ENCODE measurements at places on chromosomes 2 and 18.

DNA sequence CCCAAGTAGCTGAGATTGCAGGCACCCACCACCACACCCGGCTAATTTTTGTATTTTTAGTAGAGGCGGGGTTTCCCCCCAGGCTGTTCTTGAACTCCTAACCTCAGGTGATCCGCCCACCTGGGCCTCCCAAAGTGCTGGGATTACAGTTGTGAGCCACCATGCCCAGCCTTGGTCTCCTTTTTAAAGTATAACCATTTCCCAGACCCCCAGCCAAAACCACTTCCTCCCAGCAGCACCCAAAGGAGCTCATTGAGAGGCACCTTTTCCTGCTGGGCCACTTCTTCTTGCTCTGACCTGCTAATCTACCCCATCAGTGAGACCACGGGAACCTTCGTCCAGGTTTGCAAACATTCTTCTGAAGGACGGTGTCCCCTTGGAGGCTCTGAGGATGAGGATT is 69.9 kb downstream of the INPP5D start:
- no peak for DNase-seq

- no peak for DNase-seq
These were observed 20.6 kb downstream of the FN1 start for GRCh38 chr2:215415218-215415617.

GRCh38 chr2:174771136-174771535 is 6.9 kb upstream of the CHRNA1 start:
- DNase-seq: no peak

DNA sequence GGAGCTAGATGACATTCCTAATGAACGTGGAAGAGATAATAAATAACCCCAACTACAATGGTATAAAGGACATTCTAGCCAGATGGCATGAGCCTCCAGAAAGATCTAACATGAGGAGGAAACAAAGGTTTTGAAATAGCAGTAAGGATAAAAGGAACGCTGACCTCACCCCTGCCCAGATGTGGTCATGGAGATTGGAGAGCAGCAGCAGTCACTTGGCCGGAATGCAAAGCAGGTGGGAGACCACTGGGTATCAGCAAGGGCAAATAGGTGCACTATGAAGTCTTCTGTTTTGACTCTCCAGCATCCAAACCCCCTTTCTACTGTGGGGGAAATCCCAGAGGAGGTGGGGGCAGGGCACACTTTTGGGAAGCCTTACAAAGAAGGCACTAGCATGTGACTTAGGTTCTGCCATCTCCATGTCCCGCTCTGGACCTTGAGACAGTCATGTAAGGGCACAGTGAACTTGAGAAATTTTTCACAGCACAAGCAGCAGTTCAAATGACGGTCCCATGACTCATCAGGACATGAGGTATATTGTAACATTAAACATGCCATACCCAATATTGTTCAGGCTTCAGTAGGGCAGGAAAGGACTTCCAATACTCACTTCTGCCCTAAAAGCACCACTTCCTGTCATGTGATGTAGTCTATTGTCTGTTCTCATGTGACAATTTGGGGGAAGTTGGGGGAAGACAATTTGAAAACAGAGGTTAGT is 55.2 kb downstream of the METTL4 start:
- no peak for DNase-seq

- no peak for DNase-seq
These were observed 309.4 kb upstream of the EPAS1 start for GRCh38 chr2:45987856-45988255.

DNA sequence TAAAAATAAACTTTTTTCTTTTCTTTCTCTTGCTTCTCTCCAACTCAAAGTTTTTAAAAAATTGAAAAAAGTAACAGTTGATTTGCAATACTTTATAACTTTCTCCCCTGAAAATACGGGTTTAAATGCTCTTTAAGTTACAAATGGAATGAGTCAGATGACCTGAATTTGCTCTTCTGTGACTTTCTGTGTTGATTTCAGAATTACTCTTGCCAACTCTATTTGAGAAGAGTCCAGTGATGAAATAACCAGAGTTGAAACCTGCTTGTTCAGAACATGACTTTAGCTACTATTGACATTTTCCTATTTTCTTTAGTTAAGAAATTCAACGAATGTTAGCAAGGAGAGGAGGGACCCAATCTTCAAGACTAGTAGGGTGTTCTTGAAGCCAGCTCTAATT is 146.1 kb upstream of the ZSWIM2 start:
- DNase-seq: no peak

DNA sequence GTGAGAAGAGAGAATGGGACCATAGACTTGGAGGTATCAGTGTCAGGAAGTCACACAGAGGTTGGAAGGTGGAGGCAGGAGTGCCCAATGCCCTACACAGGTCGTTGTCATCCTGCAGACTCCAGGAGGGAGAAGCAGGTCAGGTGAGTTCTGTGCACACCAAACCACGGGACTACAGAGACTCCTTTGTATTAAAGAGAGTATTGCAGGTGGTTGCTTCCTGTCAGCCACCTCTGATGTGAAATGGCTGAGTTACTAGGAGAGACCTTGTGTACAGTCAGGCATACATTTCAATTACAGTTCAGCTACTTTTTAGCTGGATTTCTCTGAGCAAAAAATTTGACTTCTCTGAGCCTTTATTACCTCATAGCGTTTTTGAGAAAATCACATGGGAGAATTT is 51.6 kb downstream of the SPP2 start:
- DNase-seq: no peak

DNA sequence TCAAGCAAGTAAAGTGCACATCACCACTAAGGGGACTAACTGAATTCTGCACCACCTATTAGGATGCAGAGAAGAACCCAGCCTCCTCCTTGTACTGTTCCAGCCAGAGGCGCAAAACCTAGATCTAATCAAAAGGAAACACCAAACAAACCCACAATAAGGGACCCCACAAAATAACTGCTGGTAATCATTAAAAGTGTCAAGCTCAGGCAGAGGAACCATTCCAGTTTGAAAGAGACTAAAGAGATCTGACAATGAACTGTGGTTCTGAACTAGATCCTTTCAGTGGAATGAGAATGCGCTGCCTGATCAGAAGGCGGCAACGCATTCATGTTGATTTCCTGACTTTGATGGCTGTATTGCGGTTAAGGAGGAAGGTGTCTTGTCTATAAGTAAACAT is 16.8 kb downstream of the HDLBP start:
- DNase-seq: no peak

DNA sequence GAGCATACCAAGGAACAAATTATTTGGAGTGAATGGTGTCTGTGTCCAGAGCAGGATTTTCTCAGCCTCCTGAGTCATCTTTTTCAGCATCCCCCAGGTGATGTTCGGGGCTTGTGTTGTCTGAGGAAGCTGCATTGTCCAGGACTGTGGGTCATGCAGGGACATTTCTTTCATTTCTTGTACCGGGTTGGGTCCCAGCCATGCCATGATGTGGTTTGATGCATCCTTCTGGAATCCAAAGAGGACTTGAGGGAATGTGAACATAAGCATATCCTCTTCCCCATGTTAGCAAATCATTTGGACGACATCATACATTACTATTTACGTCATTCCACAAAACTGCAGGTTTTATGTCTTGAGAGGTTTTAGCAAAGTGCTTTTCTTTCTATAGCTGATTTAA is 797.8 kb downstream of the CCDC85A start:
- no peak for DNase-seq

DNA sequence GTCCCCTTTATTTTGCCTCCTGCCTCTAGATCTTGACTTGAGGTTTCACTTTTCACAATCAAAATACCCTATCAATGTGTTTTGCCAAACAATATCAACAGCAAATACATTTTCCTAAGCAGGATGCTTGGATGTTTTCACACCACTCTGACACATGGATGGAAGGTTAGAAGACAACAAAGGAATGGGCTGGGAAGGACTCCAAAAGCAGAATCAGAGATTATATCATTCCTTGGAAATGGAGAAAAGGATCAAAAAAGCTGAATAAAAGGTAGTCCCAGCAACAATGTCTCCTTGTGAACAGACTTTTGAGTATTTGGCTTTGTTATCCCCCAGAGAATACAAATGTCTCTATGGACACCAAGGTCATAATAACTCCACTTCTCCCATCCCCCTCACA is 170.8 kb downstream of the ETAA1 start:
- DNase-seq: no peak

DNA sequence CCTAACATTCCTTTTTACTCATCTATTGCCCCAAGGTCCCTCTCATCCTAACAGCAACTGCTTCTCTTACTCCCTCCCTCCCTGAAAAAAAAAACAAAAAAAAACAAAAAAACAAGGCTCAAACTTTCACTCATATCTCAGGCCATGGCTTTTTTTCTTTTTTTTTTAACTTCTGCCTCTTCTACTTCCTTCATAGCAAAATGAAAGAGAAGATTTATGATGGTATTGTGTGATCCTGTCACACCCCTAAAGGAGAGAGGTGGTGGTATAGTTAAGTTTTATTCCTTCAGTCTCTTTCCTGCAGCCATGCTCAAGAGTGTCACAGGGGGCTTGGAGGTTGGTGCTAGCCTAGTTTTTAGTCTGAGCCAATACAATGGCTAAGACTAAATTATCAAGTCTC is 21.5 kb upstream of the EPC2 start:
- DNase-seq: no peak

DNA sequence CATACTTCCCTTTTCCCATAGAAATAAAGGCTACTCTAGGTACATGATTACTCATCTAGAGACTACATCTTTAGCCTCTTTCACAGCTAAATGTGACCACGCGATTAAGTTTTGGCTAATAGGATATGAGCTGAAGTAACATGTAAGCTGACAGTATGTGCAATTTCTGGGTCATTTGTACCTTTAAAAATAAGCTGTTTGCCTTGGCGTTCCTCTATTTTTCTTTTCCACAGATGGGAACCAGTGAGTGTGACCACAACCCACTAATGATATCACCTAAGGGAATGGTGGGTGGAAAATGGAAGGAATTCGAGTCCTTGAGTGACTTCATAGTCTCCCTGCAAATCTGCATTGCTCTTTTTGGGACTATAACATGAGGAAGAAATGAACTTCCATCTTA is 11.7 kb upstream of the NABP1 start:
- DNase-seq: no peak

DNA sequence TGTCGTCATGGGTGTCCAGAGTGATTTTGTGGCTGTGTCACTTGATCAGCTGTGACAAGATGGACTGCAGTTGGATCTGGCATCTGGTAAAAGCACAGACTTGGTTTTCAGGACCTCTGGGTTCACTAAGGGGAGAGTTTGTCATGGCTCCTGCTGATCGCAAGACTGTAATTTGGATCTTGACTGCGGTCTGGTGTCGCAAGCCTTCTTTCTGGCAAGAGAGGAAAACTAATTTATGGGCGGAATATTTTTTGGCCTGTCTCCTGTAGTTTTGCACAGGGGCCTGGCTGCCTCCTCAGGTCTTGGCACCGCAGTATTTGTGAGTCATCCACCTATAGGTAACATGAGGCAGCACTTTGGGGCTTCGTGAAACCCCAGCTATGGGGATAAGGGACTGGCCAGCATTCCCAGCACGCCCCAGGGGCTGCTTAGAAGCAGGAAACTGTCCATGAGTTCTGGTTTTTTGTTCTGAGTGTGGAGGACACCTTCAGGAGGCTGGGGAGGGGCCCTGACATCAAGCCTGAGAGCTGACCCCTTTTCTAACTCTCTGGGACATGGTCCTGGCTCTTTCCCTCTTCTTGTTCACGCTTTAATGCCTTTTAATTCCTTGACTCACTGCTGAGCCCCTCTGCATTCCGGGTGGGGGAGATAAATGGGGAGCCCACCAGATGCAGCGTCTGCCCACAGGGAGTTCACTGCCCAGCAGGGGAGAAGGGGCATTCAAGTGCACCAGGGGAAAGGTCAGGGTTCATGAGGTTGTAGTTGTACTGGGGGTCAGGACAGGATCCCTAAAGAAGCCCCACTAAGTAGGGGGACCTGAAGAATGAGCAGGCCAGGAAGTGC is 12.2 kb downstream of the SH3BP4 start:
- DNase-seq: no peak

- DNase-seq: no peak
These were observed 11.1 kb downstream of the PDE1A start for GRCh38 chr2:182415771-182416170.

GRCh38 chr18:10135302-10135926 is 221.6 kb downstream of the VAPA start:
- no peak for DNase-seq

GRCh38 chr18:48902856-48903601 is 47.7 kb downstream of the SMAD7 start:
- DNase-seq: no peak

DNA sequence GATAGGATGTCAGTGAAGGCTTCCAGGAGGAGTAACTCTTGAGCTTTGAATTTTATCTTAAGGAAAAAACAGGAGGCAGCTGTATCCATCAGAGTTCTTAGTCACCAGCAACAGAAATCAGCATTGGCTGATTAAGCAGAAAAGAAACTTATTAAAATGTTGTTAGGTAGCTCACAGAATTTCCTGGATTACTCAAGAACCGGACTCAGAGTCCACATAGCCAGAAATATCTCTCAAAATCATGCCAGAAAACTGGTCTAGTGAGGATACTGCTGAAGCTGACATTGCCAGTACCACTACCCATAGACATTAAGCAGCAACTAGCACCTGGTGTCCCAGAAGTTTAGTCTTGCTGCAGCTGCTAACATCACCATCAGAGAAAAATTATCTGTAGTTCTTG is 10.1 kb upstream of the AFTPH start:
- no peak for DNase-seq

GRCh38 chr2:64268330-64269048 is 124.3 kb upstream of the PELI1 start:
- no peak for DNase-seq

GRCh38 chr2:20578895-20579825 is 71.7 kb downstream of the HS1BP3 start:
- DNase-seq: peak; percentile 53

DNA sequence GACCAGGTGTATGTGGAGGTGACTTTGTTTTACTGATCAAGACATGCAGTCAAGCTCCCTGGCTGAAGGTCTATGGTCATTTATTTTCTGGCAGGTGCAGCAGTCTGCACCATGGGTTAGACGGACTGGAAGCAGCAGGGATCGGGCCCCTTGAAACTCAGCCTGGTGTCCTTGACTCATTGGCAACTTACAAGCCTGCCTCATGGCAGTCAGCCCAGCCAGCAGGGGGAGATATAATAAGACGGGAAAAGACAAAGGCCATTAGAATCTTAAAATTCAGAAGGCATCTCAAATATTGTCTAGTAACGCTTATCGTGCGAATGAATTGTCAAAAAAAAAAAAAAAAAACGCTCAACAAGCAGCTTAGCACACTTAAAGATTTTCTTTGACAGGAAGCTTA is 308.2 kb downstream of the EN1 start:
- DNase-seq: no peak

- DNase-seq: no peak
These were observed 139.2 kb downstream of the MGAT5 start for GRCh38 chr2:134393075-134393461.

- DNase-seq: peak; percentile 30
These were observed 208.0 kb upstream of the FBXO11 start for GRCh38 chr2:48114256-48114655.

- DNase-seq: no peak
These were observed 77.3 kb downstream of the TEX51 start for GRCh38 chr2:126975671-126976655.

- no peak for DNase-seq
These were observed 41.8 kb downstream of the KCTD18 start for GRCh38 chr2:200467806-200468681.

- DNase-seq: no peak
These were observed 62.1 kb upstream of the DYNAP start for GRCh38 chr18:54528942-54529376.
